ENCODE measurements at places on chromosomes 7 and 10.

- no peak for DNase-seq
Measured at GRCh38 chr7:112193915-112194502, 12.2 kb downstream of the DOCK4 start.

GRCh38 chr10:78588194-78588811 lies 480.5 kb upstream of the ZMIZ1 start:
- no peak for DNase-seq

DNA sequence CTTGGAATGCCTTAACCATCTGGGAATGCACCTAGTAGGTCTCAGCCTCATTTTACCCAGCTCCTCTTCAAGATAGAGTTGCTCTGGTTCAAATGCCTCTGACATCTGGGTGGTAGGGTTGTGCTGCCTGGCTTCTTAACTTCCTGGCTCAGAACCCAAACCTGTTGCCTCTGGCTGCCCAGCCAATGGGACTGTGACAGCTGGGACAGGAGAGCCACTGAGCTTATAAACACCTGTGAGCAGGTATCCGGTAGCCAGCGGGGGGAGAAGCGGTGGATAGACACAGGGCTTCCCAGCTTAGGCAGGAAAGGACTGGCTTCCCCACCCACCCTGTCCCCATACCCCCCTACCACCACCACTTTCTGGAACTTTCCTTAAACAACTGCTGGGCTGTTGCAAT lies 115.8 kb upstream of the CARD11 start:
- DNase-seq = no peak

- DNase-seq = no peak
Measured at GRCh38 chr7:152185558-152185957, 160.1 kb downstream of the GALNT11 start.

GRCh38 chr10:91702620-91703019 lies 69.7 kb upstream of the PPP1R3C start:
- DNase-seq = no peak

- DNase-seq = no peak
Measured at GRCh38 chr10:112782200-112782907, 167.7 kb upstream of the TCF7L2 start.

DNA sequence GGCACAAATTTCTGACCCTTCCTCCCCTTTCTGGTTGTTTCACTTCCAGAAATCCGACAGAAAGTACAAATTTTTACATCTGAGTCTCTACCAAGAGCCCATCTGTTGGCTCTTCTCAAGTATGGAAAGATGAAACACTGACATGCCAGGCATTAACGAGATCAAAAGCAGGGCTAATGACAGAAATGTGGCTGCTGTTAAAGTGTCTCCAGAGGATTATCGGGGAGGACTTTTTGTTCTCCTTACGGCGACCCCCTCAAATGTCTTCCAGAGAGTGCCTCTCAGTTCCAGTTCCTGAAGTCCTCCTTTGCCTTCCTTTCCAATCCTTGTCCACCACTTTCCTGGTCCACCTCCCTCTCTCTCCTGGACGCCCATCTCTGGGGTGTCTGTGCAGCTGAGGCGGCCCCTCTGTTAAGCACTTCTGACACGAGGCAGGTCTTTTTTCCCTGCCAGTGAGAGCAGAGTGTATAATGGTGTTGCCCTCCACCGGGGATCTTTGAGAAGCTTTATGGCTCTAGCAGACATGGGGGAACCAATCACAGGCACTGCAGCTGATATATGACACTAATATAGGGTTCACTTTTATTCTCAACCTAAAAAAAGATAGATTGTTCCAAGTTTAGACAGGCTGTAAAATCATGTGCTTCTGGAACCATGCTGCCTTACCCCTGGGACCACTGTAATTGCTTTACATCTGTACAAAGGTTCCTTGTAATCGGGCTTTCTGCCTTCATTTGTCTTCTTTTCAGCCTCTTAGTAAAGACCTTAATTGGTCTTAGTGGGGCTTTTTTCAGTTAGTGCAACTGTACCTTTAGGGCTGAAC lies 757.1 kb downstream of the AUTS2 start:
- DNase-seq = no peak

DNA sequence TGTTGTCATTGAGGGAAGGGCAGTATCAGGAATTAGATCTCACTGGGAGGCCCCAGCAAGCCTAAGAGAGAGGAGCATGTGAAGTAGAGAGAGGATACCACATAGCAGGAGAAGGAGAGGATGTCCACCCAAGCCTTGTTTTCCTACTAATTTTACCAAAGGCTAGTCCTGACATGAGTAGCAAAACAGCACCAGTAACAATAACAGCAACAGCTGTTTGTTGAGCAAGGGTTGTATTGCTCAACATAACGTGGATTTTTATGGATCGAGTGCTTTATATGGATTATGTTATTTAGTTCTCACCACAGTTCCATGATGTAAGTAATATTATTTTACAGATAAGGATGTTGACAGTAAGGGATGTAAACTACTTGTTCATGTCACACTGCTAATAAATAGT lies 135.2 kb upstream of the DLX6 start:
- no peak for DNase-seq

DNA sequence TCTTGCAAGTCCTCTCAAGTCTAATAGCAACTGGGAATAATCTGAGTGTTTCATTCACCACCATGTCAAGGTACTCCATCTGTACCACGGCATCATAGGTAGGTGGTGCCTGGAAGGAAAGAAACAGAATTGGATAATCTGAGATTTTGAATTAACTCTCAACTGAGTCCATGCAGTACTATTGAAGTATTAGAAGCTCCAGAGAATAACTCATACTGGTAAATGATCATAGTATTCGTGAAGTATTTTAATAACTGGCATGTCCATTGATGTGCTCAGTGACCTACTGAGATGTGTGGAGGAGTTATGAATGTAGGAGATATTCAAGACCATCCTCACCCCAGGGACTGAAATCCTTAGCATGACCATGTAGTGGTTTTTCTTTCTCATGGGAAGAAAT lies 27.1 kb downstream of the CYP3A5 start:
- DNase-seq = no peak

- DNase-seq = no peak
Measured at GRCh38 chr7:46004965-46005364, 83.9 kb upstream of the IGFBP3 start.

DNA sequence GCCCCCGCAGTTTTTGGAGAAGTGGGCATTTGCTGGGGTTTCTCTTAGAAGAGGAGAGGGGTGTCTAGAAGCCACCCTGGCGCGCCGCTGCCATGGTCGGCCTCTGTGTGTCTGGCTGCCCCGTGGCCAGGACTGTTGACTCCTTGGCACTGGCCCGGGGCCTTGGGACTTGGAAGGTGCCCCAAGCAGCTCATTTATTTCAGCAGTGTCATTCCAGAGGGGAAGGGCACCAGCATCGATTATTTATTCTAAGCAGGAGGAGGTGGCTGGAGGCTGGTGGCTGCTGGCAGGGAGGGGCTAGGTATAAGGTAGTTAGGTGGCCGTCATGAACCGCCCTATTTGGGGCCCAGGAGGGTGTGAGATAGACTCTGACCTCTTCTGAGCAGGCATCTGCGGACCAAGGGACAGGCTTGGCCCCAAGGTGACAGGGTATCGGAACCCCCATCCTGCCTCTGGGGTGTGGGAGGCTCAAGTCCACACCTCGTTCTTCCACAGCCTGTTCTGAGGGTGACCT lies 1.6 kb downstream of the GTF2IRD1 start:
- DNase-seq = no peak

GRCh38 chr10:25304606-25305005 lies 129.8 kb downstream of the GPR158 start:
- no peak for DNase-seq

DNA sequence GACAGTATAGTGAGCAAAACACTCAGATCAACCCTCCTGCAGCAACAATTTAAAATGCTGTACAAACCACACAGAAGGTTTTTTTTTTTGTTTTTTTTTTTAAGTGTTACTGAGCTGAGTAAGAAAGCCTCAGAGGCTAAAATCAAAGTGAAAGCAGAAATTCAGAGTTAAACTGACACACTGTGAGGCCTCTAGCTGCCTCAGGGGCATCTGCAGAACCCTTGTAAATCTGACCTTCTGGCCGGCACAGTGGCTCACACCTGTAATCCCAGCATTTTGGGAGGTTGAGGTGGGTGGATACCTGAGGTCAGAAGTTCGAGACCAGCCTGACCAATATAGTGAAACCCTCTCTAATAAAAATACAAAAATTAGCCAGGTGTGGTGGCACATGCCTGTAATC lies 7.4 kb upstream of the GNA12 start:
- no peak for DNase-seq

DNA sequence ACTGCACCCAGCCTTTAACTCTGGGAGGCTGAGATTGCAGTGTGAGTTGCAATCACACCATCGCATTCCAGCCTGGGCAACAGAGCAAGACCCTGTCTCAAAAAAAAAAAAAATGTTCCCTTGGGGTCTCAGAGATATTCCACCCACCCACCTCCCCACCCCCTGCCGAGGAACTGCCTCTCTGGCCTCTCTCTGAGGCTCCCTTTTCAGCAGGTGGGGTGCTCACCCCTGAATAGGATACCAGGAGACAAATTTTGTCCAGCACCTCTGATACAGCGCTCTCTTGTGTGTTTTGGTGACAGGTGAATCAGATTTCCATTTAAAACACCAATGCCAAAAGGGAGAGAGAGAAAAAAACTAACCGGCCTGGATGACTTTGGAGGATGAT lies 92.6 kb upstream of the KIF5B start:
- no peak for DNase-seq

DNA sequence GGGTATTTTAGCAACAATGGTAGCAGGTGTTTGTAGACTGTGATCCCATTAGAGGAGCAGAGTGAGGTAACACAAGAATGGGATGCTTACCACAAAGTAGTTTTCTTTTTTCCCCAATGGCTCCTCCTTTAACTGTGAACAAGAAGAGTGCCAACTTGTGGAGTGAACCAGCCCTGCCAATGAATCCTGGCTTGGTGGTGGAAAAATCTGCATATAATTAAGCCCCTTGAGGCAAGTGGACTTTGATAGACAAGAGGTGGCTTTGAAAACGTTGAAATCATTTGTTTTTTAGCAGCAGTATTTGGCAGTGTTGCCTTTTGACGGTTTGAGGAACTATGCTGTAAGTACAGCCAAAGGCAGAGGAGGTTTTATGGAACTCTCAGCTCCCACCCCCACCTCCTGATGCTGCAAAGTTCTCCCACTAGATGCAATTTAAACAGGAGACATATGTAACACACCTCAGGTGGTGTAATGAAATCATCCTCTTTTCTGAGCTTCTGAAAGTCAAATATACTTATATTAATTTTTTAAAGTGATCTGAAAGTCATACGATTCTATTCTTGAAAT lies 295.6 kb downstream of the DPP6 start:
- DNase-seq = no peak

DNA sequence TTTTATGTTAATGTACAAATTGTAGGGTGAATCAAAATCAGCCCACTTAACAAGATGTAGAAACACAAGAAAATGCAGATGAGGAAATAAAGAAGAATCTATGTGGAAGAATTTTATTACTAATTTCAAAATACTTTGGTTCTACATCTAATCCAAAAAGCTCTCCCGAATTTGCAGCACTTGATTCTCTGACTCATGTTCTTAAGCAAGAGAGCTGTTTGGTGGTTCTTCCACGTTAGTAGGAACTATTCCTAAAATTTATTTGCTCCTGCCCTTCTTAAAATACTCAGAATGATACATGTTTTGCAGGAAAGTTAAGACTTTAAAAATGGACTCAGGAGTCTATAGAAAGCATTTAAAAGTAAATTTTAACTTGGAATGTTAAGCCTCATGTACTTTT lies 91.8 kb downstream of the ZMYND11 start:
- no peak for DNase-seq

DNA sequence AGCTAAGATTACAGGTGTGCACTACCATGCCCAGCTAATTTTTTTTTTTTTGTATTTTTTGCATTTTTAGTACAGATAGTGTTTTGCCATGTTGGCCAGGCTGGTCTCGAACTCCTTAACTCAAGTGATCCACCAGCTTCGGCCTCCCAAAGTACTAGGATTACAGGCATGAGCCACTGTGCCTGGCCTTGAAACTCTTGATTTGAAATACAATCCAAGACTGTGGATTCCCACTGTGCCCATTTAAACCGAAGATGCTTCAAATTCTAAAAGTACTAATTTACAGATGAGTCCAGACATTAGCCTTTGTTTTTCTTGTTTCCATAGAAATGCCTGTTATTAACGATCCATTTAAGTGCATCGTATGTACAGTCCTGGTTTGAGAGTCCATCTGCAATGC lies 130.9 kb downstream of the CACNA2D1 start:
- no peak for DNase-seq

GRCh38 chr7:45114926-45115325 lies 3.4 kb upstream of the TBRG4 start:
- DNase-seq = no peak

DNA sequence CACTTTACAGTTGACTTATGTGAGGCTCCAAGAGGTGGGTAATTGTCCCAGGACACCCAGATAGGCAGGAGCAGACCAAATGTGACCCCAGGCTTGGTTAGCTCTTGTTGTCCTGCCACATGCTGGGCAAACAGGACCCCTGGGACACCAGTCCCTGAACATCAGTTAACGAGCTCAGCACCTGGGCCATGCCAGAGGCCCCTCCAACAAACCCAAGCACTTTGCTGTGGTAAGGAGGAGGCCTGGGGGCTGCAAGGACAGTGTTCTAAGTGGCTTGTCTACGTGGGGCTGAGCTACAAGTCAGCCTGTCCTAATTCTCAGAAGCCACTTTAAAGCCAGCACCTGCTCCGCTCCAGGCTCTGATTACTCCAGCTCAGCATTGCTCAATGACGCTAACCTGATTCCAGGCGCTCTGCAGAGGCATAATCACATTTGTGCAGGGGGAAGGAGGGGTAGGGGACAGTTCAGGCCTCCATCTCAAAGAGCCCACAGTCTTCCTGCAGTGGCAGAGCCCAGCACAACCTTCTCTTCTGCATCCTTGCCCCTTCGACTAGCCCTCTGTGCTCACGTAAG lies 57.2 kb downstream of the DDC start:
- no peak for DNase-seq

GRCh38 chr7:77415476-77415822 lies 700 bp downstream of the GSAP start:
- no peak for DNase-seq

DNA sequence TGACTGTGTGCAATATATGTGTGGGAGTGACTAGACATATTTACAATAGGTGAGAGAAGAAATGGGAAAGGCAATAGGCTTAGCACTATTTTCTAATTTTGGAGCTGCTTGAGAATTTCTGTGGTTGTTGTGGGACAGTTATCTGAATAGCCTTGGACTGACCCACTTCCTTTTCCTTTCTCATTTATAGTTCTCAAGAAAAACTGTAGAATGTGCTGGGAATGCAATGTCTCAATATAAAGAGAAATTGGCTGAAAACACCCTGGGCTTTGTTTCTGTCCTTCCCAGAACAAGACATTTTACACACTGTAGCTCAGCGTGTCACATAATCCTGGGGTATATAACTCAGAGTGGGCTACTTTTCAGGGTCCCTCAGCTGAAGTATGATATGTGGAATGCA lies 153.0 kb upstream of the RHOBTB1 start:
- DNase-seq = no peak

GRCh38 chr7:92742186-92742585 lies 94.2 kb downstream of the CDK6 start:
- no peak for DNase-seq

DNA sequence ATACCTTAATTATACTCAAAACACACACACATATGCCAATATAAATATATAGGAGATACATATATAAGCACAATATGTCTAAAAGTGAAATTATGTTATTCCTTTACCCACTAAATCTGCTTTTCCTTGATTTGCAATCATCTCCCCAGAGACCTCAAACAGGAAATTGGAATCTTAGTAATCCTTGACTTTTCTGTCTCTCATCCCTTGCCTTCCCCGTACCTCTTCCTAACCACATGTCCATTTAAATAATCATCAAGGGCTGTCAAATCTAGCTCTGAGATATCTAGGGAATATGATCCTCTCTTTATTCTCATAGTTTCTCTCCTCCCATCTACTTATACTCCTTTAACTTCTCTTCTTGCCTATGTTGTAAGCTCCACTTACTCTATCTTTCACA lies 336.6 kb downstream of the HGF start:
- DNase-seq = no peak

All from posterior cingulate gyrus (tissue), 11 donors.